Sciatic nerve (tissue), 2 donors: ENCODE measurements at places on chromosomes 7 and 10. TPM values are rescaled to one million over a fixed set of nuclear protein-coding genes. Genes with fewer than 3 reads are reported as not detected.

Gene SLC13A1
- not detected for total RNA-seq

Gene ACTR3C
- 3.3 TPM for total RNA-seq

Gene OR2A12
- total RNA-seq = not detected

Gene PLXDC2
- total RNA-seq = 118 TPM

Gene PHKG1
- 2.7 TPM for total RNA-seq

Gene APBB1IP
- total RNA-seq = 17.0 TPM

Gene DLX6
- not detected for total RNA-seq

Gene HNRNPH3
- 140 TPM for total RNA-seq

DNA sequence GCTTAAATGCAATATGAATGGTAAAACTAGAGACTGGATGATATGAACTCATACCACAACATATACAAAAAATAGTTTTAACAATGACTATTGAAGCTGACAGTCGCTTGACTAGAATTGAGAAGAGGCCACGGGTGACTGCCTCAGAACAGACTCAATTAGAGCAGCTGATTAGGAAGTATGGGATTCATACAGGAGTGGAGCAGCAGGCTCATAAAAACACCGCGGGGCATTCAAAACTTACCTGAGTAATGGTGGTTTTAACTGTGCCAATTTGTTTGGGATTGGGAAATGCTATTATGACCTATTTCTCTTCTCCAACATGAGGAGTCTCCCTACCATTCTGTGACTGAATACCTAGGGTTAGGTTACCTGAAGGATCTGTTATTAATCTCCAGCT, 2.1 kb downstream of the CADPS2 start:
- no peak for DNase-seq

- no peak for DNase-seq
These were observed 14.2 kb upstream of the PFKP start for GRCh38 chr10:3053155-3053554.

- no peak for DNase-seq
These were observed 93.6 kb downstream of the UBE2H start for GRCh38 chr7:129859183-129859582.

DNA sequence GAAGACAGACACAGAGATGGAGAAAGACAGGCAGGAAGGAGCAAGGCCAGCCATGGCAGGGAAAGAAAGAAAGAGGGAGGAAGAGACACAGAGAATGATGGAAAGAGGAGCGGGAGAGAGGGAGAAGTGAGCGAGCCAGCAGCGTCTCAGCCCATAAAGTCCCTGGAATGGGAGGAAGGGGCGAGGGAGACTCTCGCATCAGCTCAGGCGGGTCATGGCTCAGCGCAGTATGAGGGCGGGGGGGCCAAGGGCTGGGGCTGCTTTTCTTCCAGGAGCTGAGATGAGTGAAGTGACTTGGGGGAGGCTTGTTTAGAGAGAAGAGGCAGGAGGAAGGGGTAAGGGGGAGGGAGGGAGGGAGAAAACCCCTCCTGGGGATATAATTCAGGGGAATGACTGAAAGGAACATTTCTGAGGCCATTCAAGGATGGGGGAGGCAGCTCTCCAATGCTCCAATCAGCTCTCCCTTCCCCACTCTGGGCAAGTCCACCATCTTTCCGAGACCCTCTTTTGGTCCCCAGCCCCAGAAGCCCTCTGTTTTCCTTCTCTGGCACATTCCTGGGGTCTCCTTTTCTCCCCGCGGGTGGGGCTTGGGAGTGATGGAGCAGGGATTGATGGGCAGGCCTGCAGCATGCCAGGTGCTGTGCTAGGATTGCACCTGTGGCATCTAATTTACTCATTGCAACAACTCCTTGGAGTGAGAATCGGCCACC, 87.9 kb downstream of the HIF1AN start:
- DNase-seq = no peak

DNA sequence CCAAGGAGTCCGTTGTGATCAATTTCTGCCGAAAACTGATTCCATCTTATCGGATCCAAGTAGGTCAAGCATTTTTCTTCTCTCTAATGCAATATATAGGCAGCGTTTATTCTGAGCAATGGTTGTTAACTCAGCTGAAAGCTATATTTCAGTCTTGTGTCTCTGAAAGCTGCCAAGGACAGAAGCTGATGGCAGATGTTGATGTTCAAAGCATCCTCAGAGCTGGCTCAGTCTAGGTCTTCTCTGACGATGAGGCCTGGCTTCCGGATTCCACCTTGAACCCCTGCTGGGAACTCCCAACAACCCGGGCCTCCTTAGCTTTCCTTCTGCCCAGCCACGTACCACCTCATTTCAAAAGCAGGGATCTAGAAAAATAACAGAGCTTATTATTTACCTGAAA, 863.6 kb downstream of the NRG3 start:
- no peak for DNase-seq

GRCh38 chr10:77696584-77696983, 59.0 kb upstream of the KCNMA1 start:
- DNase-seq = no peak

DNA sequence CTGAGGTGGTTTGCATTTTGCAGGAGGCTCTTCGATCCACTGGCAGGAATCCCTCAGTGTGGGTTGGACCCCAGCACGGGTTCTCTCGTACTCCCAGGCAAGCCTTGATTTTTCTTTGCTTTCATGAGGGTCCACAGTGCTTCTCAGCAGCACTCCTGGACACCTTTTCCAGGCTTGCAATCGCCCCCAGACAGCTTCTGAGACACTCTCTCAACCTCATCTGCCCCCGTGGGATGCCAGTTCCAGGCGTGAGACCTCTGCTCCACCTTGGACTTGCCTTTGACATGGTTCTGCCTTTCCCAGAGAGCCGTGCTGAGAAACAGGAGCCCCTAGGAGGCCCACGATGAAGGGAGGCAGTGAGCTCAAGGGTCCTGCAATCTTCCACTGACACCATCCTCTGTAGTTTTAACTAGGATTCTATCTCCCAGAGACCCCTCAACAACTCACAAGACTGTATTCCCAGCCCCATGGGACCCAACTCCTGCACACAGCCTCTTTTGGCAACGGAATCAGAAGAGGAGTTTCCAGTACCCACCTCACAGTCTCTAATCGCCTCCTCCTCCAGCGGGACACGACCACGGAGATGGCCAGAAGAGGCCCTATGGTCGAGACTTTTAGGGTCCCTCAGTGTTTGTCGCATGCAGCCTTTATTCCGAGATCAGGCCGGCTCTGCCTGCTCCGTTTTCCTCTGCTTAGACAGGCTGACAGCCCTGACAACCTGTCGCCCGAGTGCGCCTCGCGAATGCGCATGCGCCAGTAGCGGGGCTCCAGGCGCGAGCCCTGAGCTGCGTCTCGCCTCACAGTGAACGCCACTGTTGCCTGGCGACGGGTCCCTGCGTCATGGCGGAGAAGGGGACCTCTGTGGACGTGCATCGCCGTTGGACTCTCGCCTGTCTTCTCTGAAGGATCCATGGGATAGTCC, 26.0 kb upstream of the ZNF273 start:
- DNase-seq = no peak

GRCh38 chr7:149720372-149721083, 52.9 kb downstream of the ZNF467 start:
- DNase-seq = peak; percentile 86

- no peak for DNase-seq
These were observed 52.1 kb upstream of the ZNF438 start for GRCh38 chr10:31083765-31084184.
